ENCODE measurements at places on chromosomes 13 and 19.

GRCh38 chr19:50647879-50648615 is 1.2 kb upstream of the C19orf81 start:
- DNase-seq: no peak

DNA sequence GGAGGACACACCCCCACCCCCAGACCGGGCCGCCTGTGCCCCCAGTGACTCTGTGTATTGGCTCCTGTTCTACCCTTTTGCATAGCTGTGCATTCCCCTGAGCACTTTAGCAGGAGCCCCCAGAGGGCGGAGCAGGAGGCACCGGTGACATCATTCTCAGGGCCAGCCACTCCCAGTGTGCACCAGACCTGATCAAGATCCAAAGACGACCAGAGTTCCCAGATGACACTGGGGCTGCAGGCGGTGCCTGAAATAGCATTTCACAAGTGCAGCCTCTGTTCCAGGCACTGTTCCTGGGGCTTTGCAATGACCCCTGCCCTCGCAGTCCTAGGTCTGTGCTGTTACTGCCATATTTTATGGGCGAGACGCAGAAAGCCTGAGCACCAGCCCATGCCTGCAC is 14.5 kb upstream of the PTPRS start:
- DNase-seq: no peak

GRCh38 chr13:30863796-30864195 is 42.3 kb upstream of the MEDAG start:
- DNase-seq: no peak

DNA sequence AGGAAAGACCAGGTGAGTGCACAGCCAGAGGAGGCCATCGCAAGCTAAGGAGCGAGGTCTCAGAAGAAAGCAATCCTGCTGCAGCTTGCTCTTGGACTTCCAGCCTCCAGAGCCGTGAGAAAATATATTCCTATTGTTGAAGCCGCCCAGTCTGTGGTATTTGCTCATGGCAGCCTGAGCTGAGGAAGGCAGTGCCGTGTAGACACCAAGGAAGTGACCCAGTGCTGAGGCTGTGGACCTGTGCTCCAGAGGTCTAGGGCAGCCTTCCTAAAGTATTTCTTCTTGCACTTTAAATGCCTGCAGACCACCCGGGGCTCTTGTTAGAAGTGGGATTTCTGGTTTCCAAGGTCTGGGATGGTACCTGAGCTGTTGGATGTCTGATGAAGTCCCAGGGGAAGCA is 158.5 kb upstream of the KL start:
- DNase-seq: no peak
